Stimulated activated CD4-positive, alpha-beta T cell treated with anti-CD3 and anti-CD28 coated beads, Interleukin-15, amount 100 ng/mL, for 1 hour (primary cell): ENCODE measurements at places on chromosomes 13 and 19.
A peak's percentile ranks its signal among the peaks of the same experiment; 100 is the strongest.

DNA sequence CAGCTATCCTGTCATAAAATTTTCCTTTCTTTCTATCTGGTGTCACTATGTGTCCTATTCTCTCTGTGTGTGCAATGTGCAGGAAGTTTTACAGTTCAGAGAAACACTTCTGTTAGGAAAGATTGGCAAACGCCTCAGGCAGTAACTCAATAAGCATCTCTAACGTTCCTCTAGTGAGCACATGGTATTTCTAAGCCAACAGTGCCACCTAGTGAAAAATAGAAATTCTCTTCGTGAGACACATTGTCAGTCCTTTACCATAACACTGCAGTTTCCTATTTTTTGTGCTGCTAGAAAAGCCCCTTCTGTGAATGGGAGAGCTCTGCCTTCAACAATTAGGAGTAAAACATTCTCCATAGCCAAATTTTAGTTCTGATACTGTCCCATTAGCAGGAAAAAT lies 50.7 kb downstream of the ZNF723 start:
- no peak for DNase-seq

GRCh38 chr19:14347999-14348889 lies 33.0 kb upstream of the ADGRE5 start:
- peak; percentile 51 for DNase-seq

- no peak for DNase-seq
These were observed 41.4 kb downstream of the DEDD2 start for GRCh38 chr19:42175952-42176648.

GRCh38 chr13:26759249-26759906 lies 1.2 kb downstream of the GPR12 start:
- no peak for DNase-seq

DNA sequence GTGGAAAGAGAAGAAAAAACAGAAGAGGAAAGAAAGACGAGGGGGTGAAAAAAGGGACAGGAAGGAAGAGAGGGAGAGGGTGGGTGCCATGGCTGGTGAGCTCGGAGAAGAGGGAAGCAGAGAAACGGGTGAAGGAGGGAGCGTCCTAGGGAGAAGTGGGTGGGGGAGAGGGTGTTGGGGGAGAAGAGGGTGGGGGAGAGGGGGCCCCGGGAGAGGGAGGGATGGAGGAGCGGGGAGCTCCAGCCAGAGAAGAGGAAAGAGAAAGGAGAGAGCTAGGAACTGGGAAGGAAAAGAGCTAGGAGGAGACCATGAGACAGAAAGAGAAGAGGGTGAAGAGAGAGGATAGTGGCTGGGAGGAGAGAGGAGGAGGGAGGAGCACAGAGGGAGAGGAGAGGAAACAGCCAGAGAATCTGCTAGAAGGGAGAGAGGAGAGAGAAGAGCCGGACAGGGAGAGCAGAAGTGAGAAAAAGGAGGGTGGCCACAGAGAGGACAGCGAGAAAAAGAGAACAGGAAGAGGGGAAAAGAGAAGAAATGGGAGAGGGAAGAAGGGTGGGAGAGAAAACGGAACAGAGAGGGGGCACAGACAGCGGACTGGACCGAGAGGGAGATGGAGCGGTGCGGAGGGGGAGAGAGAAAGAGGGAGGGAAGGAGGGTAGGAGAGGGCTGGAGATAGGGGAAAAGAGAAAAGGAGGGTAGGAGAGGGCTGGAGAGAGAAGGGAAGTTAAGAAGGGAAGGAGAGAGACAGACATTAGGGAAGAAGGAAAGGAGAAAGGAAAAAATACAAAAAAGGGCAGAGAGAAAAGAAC lies 11.9 kb upstream of the GARIN5A start:
- no peak for DNase-seq

GRCh38 chr13:36887758-36888521 lies 32.1 kb downstream of the SMAD9 start:
- DNase-seq: no peak

DNA sequence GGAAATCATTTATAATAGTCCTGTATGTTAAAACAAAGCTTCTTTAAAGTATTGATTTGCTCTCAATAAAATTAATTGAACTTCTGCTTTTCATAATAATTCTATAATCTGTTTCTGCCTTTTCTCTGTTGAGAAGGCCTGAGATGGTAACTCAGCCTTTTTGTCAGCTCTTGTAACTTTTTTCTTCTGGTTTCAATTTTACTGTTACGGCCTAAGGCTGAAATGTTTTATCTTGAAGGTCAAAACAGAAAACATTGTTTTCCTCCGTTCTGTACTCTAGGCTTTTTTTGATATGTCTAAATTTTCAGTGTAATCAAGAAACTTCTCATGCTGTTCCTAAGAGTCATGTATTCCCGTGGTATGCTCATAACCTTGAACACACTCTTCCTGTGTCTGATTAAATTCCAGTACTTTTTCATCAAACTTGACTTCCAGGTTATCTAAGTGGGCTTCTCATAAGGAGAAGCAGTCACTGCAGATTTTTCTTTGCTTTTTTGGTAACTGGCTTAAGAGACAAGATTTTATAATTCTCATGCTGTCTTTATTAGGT lies 7.6 kb upstream of the NAXD start:
- DNase-seq: no peak

DNA sequence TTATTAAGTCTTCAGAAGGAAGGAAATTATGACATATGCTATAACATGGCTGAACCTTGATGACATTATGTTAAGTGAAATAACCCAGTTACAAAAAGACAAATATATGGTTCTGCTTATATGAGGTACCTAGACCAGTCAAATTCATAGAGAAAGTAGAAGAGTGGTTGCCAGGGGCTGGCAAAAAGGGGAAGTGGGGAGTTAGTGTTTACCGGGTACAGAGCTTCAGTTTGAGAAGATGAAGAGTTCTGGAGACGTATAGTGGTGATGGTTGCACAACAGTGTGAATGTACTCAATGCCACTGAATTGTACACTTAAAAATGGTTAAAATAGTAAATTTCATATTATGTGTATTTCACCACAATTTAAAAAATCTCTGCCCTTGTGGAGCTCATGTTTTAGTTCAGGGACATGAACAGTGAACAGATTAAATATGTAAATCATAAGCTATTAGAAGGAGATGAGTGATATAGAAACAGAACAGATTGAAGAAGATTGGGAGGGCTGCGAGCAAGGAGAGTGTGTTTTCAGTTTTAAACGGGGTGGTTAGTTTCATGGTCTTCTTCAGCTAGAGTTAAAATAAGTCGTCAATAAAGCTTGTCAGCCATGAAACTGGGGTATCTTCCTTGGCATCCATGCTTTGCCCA lies 355.2 kb downstream of the KCNRG start:
- DNase-seq: no peak

DNA sequence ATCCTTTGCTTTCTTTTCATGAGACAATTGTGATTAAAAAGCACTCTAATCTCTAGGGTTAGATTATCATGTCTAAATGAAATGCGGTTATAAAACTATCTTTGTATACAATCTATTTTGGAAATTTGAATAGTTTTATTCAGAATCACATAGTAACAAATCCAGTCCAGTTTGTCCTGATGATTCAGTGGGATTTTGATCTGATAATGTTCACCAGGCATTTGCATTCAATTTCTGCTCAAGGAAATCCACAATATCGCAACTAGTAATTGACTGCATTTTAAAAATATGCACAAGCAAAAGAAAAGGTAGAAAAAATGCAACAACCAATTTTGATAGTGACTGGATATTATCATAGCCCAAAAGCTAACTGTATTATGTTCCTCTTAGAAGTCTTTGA lies 63.8 kb downstream of the ITGBL1 start:
- no peak for DNase-seq

DNA sequence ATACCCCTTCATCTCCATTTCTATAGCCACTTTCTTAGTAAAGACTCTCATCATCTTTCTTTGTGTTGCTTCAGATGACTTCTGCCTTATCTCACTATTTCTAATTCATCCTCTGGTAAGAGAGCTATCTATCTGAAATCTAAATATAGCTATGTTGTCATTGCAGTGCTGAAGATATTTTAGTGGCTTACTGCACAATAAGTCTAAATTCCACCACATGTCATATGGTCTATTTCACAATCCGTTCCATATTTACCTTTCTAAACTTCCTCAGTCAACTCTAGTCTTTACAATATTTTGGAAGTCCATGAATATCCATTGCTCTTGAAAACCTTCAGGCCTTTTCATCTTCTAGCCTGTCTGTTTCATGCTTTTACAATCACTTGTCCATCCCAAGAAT lies 465.1 kb upstream of the SLC10A2 start:
- no peak for DNase-seq

GRCh38 chr19:29523568-29523967 lies 2.2 kb upstream of the VSTM2B start:
- no peak for DNase-seq

GRCh38 chr13:106612688-106613087 lies 44.8 kb upstream of the ARGLU1 start:
- DNase-seq: no peak

DNA sequence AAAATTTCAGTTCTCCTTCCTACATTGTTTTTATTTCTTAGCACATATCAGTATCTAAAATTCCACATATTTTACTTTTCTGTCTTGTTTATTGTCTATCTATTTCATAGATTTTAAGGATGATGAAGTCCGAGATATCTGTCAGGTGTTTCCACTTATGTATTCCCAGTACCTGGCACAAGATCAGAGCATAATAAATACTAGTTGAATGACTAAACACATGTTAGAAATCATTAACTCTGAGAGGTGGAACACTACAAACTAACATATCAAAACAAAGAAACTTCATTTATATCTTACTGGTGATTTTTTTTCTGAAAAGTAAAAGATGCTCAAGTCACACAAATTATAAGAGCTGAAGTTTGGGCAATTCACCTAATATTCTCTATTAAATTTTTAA lies 1208.3 kb downstream of the PCDH9 start:
- no peak for DNase-seq

DNA sequence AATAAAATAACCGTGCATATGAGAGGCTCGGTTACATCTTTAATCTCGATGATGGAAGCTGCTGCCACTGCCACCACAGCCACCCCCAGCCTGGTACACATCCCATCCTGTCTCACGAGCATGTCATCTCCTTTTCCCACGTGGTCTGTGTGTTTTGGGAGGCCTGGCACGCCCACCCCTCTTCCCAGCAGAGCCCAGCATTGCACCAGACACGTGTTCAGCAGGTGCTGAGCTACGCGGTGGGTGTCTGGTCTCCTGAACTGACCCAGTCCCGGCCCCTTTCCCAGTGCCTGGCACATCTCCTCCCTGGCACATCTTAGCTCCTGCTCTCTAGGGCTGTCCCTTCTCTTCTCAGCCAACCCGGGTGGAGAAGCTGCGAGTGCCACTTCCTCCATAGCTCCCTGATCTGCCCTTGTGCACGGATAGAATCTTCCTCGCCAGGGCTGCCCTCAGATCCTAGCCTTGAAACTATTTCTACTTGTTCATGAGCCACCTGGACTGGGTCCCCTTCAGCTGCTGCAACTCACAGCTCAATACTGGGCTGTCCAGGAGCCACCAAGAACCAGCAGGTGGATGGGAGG lies 36.8 kb upstream of the ZNF536 start:
- no peak for DNase-seq

DNA sequence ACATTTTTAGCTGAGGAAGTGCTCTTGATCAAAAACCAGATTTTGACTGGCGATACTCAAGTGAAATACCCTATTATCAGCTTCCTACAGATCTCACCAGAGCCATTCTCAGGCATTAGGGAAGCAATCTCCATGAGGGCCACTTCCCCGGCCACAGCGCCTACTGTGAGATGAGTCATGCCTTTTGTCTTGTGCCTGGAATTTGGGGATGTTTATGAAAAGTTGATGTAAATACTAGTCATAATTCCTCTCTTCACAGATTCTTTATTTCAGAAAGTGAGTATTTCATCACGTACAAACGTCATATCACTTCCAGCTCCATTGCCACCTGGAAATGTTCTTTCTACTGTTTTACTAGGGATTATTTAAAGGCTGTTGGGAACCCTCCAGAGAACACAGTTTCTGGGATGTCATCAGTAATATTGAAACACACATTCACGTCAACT lies 25.3 kb upstream of the SLC46A3 start:
- DNase-seq: no peak

GRCh38 chr13:106297283-106297682 lies 238.2 kb downstream of the EFNB2 start:
- no peak for DNase-seq

GRCh38 chr19:56125806-56126590 lies 4.9 kb upstream of the ZNF787 start:
- DNase-seq: no peak

GRCh38 chr13:39586151-39586550 lies 16.8 kb downstream of the LHFPL6 start:
- no peak for DNase-seq

GRCh38 chr19:54462655-54463530 lies 685 bp downstream of the LENG9 start:
- peak; percentile 41 for DNase-seq

DNA sequence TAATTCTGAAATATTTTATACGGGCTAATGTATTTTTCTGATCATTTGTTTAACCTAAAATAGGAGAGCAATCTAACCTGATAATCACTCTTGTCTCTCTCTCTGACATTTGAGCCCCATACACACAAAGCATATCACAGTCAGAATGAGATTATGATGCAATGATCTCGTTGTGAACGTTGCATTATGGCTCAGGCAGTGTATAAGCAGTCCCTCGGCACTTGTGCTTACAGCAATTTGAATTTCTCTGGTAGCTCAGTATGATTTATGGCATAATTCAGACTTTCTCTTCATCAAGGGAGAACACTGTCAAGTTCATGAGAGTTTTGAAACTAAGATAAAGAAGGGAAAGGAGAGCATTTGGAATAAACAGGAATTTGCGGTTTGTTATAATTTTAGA lies 256.1 kb downstream of the DACH1 start:
- DNase-seq: no peak

DNA sequence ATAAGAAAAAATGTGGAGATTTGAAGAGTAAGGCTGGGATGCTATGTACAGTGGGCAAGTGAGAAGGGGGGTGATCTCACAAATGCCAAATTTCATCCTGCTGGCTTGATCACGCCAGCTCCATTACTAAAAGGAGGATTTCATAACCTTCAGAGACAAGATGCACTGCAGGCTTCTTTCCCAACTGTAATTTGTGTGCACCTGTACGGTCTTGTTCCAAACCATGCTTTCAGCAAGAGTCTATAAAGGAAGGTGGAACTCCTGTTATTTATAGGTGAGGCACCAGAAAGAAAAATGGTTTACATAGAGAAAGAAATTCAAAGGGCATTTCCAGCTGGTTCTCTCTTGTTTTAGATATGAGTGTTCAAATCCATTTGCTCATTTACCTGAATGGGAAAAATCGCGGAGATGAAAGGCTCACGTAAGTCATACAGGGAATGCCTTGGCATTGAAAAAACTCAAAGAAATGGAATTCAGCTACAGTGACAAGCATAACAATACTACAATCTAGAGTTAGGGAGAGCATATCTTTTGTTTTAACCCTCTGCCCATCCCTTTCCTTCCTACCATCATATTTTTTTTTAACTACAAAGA lies 13.3 kb downstream of the EFNB2 start:
- no peak for DNase-seq

GRCh38 chr13:42405665-42406390 lies 133.9 kb downstream of the AKAP11 start:
- DNase-seq: peak; percentile 42

- DNase-seq: no peak
These were observed 44.3 kb downstream of the COL4A1 start for GRCh38 chr13:110262508-110263291.

- DNase-seq: no peak
These were observed 196.0 kb downstream of the KLF5 start for GRCh38 chr13:73254827-73255226.

GRCh38 chr13:24625331-24625731 lies 54.9 kb upstream of the ATP12A start:
- no peak for DNase-seq

GRCh38 chr19:2702170-2703076 lies at the start of gene GNG7:
Gene GNG7 (minus strand): TSS chr19:2702694. CDS start chr19:2520688, 182,006 bp downstream.
- DNase-seq: peak; percentile 91
